Iris pigment epithelial cell (primary cell): ENCODE measurements at places on chromosomes 6 and 20.
A peak's percentile ranks its signal among the peaks of the same experiment; 100 is the strongest.

DNA sequence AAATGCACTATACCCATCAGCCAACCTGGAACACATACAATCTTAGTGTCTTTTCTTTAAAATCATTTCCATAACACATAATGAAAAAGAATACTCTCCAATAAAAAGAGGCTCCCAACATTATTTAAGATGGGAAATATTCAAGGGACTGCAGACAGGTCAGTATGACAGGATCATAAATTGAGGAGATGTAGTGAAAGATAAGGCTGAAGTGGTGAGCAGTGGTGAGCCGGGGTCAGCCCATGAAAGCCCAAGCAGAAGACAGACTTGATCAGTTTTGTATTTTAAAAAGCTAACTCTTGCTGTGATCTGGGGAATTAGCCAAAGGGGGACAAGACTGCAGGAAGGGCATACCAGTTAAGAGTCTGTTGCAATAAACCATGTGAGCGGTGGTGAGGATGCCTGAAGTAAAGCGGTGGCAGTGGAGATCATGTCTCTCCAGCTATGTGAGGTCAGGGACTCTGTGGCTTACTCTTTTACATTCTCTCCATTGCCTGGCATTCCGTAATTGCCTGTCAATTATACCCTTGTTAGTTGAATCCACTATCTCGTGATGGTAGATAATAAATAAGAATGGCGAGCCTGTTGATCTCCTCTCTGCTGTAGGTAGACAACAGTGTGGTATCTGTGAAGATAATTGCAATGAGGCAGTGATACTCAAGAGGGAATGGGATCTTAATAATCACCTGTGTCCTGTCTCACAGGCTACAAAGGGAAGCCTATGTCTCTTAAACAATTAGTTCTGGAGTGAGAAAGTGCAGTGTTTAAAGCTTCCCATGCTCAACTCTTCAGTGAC lies 97.4 kb downstream of the FILIP1 start:
- DNase-seq, result peak; percentile 37

GRCh38 chr6:1136415-1136774 lies 175.5 kb upstream of the FOXQ1 start:
- DNase-seq, result peak; percentile 39

- peak; percentile 38 for DNase-seq
Observed at GRCh38 chr20:51767867-51768758, at the start of gene ATP9A. Gene ATP9A, minus strand, starts transcription at chr20:51768390. Its CDS starts 21 bp downstream, at chr20:51768369.

- no peak for DNase-seq
Observed at GRCh38 chr20:9134346-9134745, 65.5 kb downstream of the PLCB4 start.

- DNase-seq, result no peak
Observed at GRCh38 chr20:59015812-59016711, 3.2 kb upstream of the TUBB1 start.

DNA sequence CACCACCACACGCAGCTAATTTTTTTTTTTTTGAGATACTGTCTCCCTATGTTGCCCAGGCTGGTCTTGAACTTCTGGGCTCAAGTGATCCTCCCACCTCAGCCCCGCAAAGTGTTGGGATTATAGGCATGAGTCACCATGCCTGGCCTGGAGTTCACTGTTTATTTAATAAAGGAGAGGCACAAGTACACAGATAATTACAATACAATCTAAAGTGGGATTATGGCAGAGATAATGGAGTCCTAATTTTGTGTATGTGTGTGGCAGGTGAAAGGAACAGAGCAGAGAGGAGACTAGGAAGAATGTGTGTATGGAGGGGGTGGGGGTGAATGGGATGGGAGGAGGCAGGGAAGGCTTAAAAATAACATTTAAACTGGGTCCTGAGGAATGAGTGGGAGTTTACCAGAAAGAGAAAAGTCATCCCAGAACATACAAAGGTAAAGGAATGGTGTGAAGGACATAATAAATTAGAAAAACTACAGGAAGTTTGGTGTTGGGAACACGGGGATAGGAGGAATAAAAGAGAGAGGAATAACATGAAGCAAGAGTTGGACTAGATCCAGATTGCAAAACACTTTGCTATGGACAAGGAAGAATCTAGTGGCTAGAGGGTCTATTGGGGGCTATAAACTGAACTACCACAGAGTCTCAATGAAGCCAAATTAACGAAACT lies 4.4 kb downstream of the NCOA5 start:
- peak; percentile 48 for DNase-seq

DNA sequence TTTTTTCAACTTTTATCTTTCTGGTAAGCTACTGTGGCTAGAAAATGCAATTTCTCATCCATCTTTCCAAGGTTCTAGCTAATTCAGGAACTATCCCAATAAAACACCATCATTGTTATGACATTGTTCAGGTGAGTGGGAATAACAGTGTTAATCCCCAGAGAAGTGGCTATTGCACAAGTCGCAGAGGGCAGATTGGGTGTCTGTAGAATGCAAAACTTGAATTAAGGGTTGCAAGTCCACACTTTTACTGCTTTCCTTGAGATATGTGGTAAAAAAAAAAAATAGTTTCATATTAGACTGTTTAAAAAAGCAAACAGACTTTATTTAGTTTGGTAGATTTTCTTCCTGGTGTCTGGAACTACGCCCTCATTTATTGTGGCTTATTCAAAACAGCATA lies 41.1 kb upstream of the PRDM1 start:
- DNase-seq, result no peak

DNA sequence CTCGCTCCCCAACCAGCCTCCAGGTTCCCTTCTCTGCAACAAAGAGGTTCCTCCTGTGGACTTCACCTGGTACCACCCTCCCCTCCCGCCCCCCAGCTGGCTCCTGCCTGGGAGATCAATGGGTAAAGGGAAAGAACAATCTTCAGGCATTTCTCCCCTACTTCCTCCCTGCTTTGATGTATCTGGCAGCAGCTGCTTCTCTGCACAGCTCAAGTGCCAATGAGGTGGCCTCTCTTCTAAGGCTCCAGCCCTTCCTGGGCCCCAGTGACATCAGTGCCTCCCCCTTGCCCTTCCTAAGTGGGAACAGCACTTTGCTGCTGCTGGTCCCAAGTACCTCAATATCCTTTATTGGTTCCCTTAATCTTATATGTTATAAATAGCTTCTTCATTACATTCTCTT lies 23.5 kb downstream of the MOCS1 start:
- DNase-seq, result no peak

- DNase-seq, result no peak
Observed at GRCh38 chr6:39086294-39086693, 28.7 kb downstream of the SAYSD1 start.

DNA sequence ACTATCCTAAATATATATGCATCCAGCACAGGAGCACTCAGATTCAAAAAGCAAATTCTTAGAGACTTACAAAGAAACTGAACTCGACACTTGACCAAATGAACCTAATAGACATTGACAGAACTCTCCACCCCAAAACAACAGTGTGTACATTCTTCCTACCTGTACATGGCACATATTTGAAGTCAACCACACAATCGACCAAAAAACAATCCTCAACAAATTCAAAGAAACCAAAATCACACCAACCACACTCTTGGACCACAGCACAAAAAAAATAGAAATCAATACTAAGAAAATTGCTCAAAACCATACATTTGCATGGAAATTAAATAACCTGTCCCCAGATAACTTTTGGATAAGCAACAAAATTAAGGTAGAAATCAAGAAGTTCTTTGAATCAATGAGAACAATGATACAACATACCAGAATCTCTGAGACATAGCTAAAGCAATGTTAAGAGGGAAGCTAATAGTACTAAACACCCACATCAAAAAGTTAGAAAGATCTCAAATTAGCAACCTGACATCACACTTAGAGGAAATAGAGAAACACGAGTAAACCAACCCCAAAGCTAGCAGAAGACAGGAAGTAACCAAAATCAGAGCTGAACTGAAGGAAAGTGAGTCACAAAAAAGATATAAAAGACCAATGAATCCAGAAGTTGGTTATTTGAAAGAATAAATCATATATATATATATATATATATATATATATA lies 12.5 kb upstream of the TREM1 start:
- no peak for DNase-seq

GRCh38 chr20:39528436-39528835 lies 566.3 kb downstream of the DHX35 start:
- DNase-seq, result no peak

DNA sequence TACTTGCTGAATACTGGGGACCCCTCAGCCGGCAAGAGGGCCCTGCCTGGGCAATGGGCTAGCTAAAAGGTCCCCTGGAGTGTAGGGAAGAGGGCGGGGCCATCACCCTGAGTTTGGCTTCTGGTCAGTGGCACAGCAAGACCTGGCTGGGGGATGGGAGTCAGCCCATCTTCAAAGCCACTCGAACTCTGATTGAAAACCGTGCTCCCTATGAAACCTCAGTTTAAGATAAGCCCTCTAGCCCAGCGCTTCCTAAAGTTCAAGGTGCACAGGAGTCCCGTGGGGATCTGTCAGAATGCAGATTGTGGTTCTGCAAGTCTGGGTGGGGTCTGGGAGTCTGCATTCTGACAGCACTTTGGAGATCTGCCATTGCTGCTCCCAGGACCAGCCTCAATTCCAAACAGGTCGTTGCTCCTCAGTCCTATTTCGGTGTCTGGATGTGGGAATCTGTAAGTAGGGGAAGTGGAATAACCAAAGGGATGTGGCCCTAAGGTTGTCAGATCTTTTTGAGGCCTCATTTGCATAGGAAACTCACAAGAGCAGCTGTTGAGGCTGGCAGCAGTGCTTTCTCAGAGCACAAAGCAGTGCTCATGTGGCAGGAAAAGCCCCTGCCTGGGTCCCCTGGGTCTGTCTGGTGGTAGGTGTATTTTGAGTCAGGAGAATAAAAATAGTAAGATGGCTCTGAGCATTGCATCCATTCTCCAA lies 85.3 kb upstream of the SCP2D1 start:
- DNase-seq, result no peak

GRCh38 chr20:43293068-43293786 lies 103.5 kb upstream of the PTPRT start:
- DNase-seq, result no peak

GRCh38 chr20:63895952-63896263 lies 982 bp downstream of the DNAJC5 start:
- peak; percentile 37 for DNase-seq

GRCh38 chr6:15520626-15521203 lies 142.1 kb downstream of the DTNBP1 start:
- no peak for DNase-seq

DNA sequence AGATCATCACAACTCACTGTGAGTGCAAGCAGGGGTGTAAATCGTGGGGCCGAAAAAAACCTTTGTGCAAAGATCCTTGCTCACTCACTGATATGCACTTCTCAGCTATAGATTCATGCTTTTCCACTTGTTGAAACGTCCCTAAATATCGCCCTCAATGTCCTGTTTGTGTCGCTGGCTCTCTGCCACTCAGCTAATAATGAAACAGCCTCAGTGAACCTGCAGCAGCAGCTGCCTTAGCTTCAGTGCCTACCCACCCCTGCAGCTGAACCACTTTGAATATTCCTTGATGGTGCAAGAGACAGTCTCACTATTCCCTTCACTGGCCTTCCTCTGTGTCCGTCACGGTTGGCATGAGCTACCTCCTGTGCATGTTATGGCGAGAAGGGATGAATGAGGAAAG lies 128.9 kb upstream of the NAA20 start:
- peak; percentile 48 for DNase-seq

DNA sequence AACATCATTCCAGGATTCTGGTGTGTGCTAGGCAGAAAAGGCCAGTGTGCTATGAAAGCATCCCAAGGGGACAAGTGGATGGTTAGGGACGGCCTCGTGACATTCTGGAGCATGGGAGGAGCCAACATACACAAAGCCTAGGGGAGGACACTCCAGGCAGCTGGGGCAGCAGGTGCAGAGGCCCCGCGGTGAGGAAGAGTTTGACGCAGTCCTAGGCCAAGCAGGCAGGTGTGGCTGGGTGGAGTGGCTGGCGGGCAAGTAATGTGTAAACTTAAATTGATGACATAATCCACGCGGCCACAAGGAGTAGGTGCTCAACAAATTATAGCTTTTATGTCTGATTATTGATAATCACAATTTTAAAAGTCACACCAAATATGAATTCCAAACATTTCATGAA lies 93.6 kb downstream of the TMEM242 start:
- no peak for DNase-seq

- peak; percentile 30 for DNase-seq
Observed at GRCh38 chr6:112163295-112164257, 76.2 kb downstream of the FAM229B start.

DNA sequence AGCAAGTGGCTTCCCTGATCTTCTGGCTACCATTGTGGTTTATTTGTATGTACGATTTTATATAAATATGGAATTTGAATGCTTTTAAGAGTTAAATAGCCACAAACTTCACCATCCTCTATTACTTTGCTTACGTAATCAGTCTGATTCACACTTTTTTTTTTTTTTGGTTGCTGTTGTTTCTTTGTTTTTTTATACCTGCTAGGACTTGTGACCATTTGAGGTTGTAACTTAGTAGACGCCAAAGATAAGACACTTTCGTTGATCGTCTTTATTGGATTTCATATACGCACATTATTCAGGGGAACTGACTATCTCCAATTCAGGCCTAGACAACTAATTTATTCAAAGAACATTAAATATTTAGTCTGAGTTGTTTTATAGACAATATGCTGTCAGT lies 559.0 kb downstream of the CBLN4 start:
- no peak for DNase-seq

DNA sequence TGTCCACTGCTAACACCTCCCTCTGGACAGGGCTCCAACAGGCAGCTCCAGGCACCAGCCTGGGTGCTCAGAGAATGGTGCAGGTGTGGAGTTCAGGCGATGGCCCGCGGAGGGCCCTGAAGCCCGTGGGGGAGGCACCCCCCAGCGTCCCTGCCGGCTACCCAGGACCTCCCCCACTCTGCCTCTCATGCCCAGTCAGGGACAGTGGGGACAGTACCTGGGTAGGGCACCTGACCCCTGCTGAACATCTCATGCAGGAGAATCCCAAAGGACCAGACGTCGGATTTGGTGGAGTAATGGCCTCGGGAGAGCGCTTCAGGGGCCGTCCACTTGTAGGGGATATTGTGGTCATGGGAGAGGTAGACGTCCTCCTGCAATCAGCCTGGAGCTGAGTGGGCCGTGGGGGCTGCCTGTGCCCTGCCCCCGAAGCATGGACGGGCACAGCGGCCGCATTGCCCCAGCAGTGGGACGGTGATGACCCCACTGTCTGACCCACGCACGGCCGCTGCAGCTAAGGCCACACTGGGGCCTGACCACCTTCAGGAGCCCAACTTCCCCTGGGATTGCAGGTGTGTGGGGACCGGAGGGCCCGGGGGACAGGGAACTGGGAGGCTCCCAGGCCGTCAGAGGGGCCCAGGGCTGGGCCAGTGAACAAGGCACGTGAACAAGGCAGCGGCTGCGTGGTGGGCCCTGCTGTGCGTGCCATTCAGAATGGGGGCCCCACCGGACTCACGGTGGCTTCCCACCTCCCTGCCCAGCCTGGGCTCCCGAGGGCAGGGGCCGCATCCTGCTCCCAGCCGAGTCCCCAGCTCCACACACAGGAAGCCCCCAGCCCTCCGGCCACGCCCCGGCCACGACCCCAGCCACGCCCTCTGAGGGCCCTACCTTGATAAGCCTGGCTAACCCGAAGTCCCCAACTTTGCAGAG lies 7.1 kb downstream of the PTK6 start:
- no peak for DNase-seq
